ENCODE measurements at places on chromosomes 3 and 15.

DNA sequence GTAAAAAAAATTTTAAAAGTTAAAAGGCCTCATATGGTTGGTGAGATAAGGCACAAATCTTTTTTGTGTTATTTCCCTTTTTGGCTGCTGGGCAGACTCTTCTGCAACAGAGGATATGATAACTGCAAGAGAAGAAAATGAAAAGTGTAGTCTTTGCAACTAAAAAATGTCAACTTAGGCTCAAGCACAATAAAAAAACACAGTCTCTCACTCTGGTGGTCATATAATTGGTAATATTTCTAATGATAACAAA is 15.4 kb downstream of the COMMD2 start:
- no peak for DNase-seq

DNA sequence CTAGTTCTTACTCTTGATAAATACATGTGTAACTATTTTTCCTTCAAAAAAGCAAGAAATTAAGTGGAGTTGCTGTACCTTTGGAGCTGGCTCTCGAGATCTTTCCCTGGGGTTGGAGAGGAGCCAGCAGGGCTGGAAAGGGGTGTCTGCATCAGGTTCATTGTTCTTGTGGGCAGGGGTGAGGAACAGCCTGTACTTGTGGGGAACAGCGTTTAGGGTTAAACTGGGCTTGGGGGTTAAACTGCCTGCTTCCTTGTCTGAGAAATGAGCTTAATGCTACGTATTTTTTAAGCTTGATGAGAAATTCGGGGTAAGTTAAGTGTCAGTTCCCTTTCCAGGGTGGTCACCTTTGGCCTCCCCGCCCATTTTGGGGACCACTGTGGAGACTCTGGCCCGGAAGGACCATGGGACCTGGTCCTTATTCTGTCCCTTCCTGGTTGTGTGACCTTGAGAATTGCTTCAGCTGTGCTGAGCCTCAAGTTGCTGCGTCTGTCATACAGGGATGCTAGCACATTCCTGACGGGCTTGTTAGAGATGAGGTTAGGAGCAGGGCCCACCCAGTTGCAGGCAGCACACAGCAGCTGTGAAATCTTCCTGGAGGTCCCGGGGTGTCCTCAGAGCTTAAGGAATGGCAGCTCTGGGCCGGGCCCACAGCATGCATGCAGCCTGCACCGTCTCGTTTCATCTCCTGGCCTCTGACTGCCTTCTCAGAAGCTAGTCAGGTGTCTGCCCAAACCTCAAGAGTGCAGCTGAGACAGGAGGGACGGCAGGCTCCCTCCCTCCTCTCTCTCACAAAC is 11.6 kb downstream of the H1-8 start:
- DNase-seq = no peak

DNA sequence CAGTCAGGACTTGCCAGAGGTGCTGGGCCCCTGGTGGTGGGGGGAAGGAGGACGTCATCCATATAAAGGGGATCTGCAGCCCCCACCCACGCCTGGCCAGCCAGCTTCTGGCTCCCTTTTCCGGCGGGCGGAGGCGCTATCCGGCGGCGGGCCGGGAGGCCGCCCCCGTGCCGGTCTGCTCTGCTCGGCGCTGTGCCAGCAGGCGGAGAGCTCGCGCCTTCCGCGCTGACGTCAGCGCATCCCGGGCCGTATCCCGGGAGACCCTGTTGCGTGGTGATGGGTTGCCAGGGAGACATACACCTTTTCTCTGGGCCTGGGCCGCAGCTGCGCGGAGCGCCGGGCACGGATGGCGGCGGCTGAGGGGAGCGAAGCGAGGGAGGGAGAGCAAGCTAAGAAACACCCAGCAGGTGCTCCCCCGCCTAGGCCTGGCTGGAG is 1.1 kb downstream of the FAM131A start:
- DNase-seq = peak; percentile 82

DNA sequence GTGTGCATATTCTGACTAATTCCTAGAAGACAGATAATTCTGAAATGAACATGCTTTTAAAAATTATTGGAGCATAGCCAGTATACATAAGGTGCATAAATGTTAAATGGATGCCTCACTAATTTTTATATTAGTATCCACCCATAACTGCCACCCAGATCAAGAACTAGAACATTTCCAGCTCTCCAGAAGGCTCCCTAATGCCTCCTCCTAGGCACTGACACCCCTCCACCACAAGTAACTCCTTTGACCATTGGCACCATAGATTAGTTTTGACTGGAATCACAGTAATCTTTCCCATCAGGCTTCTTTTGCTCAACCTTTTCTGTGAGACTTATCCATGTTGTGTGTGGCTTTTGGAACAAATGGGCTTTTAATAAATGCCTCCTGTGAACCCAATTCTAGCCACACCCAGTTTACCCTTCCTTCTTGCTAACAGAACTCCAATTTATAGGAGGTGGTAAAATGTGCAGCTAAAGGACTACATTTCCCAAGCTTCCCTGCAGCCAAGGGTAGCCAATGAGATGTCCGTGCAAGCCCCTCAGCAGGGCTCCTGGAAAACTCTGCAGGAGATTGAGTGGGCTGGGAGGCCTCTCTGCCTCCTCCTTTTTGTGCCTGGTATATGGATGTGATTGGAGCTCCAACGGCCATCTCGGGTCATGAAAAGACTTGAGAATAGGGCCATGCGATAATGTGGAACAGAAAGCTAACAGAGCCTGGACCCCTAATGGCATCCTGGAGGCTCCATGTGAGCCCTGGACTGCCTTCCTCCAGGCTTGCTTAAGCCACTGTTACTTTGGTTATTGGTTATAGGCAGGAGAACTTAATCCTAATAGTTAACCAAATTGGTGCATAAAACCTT is 322.6 kb upstream of the TLE3 start:
- no peak for DNase-seq

DNA sequence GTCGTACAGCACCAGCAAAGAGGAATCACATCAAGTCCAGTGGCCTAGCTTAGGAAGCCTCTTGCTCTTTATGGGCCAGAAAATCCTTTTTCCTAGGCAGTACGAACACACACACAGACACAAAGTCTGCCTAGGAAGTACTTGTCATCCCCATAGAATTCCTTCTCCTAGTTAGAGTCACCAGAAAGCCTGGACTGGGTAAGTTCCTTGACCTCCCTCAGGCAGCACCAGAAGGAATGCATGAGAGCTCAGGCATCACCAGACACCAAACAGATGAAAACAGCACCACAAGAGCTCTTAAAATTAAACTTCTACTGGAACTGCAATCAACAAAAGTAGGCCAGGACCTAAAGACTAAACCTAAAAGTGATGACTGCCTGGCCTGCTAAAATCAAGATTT is 192.9 kb upstream of the CCDC54 start:
- no peak for DNase-seq

GRCh38 chr3:194925614-194926013 is 239.9 kb downstream of the FAM43A start:
- DNase-seq = no peak

- no peak for DNase-seq
Observed at GRCh38 chr3:12896063-12896985, 55.0 kb upstream of the RPL32 start.

- DNase-seq = no peak
Observed at GRCh38 chr3:124584245-124584551, 146.1 kb upstream of the UMPS start.

DNA sequence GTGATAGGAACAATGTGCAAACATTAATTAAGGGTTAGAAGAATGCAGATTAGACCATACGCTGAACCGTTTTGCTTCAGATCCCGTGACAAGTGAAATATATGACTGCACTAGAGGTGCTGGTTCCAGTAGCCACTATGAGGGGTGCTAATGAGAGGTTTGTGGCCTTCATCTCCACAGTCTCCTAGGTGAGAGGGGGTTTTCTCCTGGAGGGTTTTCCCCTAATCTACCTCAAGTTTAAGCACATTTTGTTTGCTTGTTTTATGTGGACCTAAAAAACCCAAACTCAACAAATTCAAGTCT is 13.7 kb upstream of the SHF start:
- DNase-seq = no peak

GRCh38 chr15:98164986-98165385 is 204.5 kb downstream of the ARRDC4 start:
- DNase-seq = no peak

GRCh38 chr3:12442654-12443501 is 41.4 kb upstream of the TSEN2 start:
- DNase-seq = no peak

DNA sequence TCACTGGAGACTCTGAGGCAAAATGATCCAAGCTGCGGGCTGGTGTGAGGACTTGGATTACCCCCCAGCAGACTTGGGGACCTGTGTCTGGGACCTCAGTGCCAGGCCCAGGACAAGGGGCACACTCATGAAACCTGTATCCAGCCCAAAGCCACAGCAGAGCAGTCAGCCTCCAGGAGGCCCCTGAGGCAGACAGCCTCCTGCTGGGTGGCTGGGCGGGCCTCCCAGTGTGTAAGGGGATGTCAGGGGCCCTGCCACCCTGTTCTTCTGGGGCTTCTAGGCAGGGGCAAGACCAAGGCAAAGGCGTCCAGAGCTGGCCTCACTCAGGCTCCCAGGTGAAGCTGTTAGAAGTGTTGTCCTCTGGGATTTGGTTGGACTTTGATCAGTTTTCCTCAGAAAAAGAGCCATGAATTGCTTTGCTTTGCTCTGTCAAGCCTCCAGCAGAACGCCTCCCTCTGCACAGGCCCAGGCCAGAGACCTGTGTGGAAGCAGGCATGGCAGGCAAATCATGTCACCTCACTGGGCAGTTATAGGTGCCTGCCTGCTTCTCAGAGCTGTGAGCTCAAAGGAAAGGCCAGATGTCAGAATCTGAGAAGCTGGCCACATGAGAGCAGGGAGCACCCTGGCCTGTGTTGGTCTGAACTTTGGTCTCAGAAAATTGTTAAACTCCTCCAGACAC is 77.4 kb downstream of the SMAD6 start:
- DNase-seq = no peak

- DNase-seq = no peak
Observed at GRCh38 chr3:184229394-184230080, at the start of gene VWA5B2. VWA5B2 (plus strand) TSS chr3:184229585; CDS start chr3:184230529, 944 bp downstream.

GRCh38 chr15:79366691-79367090 is 55.8 kb downstream of the TMED3 start:
- DNase-seq = no peak

GRCh38 chr3:94069194-94069813 is 6.4 kb downstream of the NSUN3 start:
- DNase-seq = no peak

DNA sequence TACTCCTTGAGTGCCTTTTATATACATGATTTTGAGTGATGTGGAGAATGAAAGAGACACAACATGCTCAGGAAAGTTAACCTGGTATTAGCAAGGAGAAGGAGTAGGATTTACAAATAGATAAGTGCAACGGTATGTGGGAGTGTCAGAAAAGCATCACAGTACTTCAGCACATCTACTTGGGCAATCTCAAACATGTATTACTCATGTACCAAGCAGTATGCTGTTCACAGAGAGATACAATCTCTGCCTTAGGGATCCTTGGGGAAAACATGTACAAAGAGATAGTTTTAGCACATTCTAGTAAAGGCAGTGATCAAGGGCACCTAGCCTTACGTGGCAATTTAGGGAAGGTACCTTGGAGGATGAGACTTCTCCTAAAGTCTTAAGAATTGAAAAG is 146.5 kb downstream of the FILIP1L start:
- no peak for DNase-seq

GRCh38 chr3:148723631-148724030 is 25.9 kb downstream of the AGTR1 start:
- no peak for DNase-seq

DNA sequence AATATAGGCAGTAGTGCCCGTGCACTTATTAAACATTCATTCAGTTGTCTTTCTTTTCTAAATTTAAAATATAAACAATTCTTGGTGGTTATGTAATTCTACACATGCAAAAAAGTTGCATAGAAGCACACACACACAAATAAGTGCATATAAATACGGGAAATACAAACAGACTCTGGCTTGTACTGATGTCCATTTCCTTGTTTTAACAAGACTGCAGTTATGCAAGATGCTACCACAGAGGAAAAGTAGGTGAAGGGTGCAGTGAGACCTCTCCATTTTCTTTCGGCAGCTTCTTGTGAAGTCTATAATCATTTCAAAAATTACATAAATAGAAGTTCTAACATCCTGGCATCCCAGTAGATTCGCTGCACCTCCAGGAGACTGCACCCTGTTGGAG is 130.6 kb upstream of the BCL6 start:
- no peak for DNase-seq

- DNase-seq = no peak
Observed at GRCh38 chr3:51471775-51472652, 27.8 kb downstream of the DCAF1 start.

Data from NCI-H1436 treated with DMSO at 0.1 percent for 48 hours (cell line).